NCI-H226 (cell line): ENCODE measurements at places on chromosomes 3 and 15.

DNA sequence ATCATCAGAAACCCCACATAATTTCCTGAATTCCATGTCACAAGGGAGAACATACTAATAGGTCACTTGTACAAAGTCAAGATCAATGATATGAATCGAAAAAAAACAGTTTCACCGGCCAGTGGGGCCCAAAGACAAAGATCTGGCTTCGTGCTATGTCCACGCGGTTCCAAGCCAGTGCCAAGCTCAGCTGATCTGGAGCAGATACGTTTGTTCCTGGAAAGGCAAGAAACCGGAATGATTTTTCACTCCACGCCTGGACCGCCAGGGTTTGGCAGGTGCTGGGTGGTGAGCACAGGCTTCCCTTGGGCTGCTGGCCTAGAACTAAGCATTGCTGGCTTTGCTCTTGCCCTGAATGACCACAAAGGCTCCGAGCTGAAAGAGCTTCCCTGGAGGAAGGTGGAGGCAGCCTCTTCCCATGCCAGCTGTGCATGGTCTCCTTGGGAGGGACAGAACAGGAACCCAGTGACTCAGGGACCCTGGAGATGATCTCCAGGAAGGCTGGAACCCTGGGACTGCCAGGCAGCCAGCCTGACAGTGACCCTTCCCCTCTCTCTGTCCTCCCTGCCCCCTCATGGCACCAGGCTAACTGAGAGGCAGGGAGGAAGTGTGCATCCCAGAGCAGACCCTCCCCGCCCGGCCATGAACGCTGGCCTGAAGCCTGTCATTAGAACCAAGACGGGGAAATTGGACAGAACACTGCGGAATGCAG is 40.9 kb downstream of the TRPM1 start:
- DNase-seq = no peak

DNA sequence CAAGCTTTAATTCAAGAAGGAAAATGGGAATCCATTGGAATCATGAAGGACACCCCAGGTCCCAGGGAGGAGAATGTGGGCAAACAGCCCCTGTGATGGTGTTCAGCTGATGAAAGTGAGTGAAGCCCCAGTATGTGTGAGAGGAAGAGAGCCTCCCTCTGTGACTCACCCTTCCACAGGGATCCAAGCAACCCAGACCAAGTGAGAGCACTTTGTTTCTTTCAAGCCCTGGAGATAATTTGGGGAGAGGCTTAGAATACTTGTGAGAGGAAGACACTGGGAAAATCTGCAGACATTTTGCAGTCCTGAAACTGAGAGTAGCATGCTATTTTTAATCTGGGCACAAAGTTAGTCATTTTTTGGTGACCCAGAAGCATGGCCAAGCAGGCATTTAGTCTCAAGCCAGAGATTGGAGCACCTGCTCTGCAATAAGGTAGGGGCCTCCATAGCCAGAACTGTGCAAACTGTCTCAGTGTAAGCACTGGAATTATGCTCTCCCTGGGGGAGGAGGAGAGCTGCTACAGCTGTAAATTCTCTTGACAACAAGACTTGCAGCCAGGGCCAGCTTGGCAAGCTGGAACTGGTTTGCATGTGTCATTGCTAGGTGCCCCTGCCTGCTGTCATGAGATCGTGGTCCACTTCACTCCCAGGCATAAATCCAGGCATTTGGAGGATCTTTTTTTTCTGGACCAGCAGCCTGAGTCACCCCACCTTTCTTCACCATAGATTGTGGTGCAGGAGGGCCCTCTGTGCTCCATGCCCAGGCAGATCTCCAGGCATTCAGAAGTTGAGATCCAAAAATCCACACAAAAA is 537.8 kb upstream of the DPPA4 start:
- no peak for DNase-seq

DNA sequence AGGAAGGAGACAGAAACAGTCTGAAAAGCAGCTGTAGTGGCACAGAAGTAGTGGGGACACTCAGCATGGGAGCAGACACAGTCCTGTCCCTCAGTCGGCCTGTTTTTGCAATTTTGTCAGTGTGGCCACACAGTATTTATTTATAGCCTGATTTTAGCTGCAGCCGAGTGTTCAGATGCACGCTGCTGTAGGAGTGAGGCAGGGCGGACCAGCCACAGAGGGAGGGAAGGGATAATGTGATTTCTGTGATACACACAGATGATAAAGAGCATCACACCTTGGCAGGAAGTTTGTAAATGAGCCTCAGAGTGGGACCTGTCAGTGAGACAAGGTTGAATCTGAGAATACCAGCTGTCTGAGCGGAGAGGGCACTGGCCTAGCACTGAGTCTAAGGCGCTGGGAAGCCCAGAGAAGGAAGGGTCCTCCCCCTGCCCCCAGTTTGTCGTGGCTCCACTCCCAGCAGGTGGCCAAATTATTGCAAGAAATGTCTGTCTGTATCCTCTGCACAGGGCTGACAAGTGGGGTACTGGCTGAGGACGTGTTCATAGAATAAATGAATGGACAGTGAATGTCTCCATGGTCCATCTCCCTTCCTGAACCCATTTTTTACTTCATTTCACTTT is 3.8 kb downstream of the PSTPIP1 start:
- DNase-seq = no peak

GRCh38 chr3:131072099-131072559 is 45.5 kb downstream of the NEK11 start:
- DNase-seq = peak; percentile 44

GRCh38 chr15:41879321-41879845 is 14.5 kb downstream of the SPTBN5 start:
- DNase-seq = no peak

GRCh38 chr15:50854601-50855490 is 53.6 kb upstream of the AP4E1 start:
- DNase-seq = peak; percentile 96

GRCh38 chr3:98681486-98681885 is 81.7 kb upstream of the ST3GAL6 start:
- no peak for DNase-seq

GRCh38 chr15:76127880-76128279 is 68.1 kb downstream of the TMEM266 start:
- DNase-seq = no peak

- DNase-seq = no peak
These were observed 123.6 kb upstream of the GALNT15 start for GRCh38 chr3:16050641-16051467.

DNA sequence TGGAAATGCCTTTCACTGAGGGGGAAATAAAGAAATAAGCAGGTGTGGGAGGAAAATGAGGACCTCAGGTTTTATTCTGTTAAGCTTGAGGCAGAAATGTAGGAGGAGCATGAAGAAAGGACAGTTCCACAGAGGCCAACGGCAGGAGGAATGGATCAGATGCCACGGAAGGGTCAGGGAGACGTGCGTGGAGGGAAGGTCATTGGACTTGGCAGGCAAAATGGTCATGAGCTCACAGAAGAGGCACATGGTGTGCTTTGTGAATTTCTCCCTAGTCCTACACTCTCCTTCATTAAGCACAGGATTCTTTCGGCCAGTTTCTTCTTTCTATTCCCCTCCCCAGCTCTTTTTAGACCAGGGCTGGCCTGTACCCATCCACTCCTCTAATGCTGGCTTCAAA is 32.5 kb upstream of the THSD4 start:
- DNase-seq = no peak

GRCh38 chr15:33045066-33045810 is 149.3 kb downstream of the FMN1 start:
- no peak for DNase-seq

GRCh38 chr15:44588541-44588940 is 51.6 kb downstream of the EIF3J start:
- no peak for DNase-seq

DNA sequence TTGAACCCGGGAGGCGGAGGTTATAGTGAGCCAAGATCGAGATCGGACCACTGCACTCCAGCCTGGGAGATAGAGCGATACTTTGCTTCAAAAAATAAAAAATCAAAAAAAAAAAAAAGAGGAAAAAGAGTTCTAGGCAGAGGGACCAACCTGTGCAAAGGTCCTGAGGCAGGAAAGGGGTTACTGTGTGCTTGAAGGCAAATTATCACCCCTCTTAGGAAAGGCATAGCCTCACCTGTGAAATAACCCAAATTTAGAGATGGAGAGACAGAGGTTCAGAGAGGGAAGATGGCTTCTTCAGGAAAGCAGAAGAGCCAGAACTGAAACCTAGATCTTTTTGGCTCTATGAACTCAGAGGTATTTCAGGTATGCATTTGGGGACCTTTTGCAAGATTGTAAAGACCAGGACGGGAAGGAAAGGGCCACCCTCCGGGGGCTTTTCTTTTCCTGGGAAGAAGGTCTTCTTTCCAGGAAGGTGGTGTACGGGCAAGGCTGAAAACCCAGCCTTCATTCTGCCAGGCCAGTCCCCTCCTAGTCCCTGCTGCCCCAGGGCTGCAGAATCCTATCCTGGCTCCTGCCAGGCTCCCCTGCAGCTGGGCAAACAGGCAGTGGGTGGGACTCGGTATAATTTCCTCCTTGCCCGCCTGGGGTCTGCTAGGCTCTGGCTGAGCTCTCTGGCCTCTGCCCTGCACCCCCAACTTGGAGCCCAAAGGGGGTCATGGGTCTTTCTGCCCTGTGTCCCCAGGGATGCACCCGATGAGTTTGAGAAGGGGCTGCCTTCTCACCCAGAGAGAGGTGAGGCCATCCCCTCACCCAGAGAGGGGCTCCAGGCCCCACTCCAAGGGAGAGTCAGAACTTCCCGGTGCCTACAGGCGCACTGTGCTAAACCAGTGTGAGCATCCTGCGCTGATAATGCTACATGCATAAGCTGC is 14.4 kb upstream of the CSK start:
- no peak for DNase-seq

DNA sequence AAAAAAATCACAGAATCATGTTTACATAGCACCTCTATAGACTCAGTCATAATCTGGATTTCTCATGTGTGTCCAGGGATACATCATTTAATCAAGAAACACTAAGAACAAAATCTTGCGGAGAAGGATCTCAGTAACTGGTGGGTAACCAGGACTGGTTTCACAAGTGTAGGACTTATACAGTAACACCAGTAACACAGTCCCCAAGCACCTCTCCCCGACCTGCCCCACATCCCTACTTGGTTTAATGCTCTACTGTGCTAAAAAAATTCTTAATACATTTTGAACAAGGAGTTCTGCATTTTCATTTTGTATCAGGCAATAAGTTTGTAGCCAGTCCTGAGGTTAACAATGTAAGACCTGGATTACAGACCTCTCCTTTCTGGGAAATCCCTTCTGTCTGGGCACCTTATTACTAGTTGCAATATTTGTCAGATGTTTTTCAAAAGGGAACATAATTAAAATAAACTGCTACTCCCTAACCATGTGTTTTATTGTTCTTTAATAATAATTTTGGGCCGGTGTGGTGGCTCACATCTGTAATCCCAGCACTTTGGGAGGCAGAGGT is 57.6 kb upstream of the BBX start:
- DNase-seq = no peak

- DNase-seq = no peak
These were observed 61.6 kb downstream of the RGMA start for GRCh38 chr15:93027413-93027812.

DNA sequence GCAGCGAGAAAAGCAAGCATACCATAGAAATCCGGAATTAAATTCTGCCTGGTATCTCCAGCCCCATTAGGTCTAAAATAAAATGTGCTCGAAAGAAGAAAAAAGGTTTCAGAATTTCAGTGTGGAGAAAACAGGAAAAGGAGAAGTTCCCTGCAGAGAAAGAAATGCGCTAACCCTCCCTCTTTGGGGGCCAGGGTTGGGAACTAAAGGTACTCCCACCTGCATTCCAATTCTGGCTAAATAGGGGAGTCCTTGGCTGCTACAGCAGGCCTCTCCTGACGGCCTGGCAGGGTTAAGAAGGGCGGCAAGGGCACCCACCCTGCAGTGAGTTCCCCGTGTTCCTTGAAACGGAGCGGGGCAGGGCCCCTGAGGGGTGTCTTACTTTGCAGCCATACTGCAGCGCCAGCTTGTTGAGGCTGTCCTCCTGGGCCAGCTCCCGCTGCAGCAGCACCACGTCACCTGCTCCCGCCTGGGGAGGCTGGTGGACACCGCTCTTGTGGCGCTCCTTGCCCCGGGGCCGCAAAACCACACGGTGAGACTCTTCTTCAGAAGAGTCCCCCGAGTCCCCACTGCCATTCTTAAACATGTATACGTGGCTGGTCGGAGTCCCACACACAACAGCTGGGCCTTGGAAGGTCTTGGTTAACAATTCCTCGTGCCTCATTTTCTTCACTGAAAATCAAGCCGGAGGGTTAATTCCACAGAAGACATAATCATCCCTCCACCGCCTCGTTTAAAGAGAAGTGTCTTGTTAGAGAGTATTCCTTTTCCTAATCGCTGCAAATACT is 1.7 kb downstream of the LYSMD4 start:
- DNase-seq = no peak

- DNase-seq = no peak
These were observed 89.7 kb downstream of the SEC22A start for GRCh38 chr3:123291404-123291803.

- no peak for DNase-seq
These were observed 151.8 kb upstream of the HES1 start for GRCh38 chr3:193983846-193984818.

DNA sequence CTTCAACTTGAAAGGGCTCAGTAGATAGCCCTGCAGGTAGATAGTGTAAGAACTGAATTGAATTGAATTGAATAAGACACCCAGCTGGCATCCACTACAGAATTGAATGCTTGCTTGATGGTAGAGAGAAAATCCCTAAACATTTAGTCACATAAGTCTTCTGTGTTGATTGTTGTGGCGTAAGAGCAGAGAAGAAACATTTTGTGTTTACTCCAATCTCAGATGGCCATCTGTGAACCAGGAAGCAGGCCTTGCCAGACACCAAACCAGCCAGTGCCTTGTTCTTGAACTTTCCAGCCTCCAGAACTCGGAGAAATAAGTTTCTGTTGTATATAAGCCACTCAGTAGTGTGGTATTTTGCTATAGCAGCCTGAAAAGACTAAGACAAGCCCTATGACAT is 43.6 kb downstream of the SST start:
- no peak for DNase-seq

DNA sequence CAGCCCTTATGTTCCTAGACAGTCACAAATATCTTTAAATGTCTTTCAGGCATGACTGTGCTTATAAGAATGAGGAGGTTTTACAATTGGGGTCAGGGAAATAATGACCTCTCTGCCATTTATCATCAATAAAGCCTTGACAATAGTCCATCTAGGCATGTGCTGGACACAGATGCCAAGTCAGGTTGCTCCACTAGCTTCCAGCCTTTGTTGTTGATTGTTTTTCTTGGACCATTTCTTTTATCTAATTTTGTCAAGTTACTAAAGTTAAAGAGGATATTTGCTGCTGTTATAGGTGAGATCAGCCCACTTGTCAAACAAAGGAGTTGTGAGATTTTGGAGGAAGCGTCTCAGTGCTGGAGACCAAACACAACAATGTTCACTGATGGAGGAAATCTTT is 628.0 kb downstream of the ROBO2 start:
- DNase-seq = no peak
